Lung (tissue), 17 donors: ENCODE measurements at places on chromosomes 11 and 22.

GRCh38 chr11:80255021-80255420, 814.2 kb upstream of the TENM4 start:
- no peak overlapping the region for H3K4me3 ChIP-seq
- H3K27me3 ChIP-seq, result no peaks in the 10 kb centered on the region
- no peak overlapping the region for H3K27ac ChIP-seq
- no peaks in the 10 kb centered on the region for H3K36me3 ChIP-seq

- H3K4me1 ChIP-seq, result peaks cover 17% of the 10 kb centered on the region
- H3K27ac ChIP-seq, result no peak overlapping the region
- no peak for DNase-seq
- H3K36me3 ChIP-seq, result no peaks in the 10 kb centered on the region
Observed at GRCh38 chr11:2310073-2310785, 8.4 kb downstream of the TSPAN32 start.

DNA sequence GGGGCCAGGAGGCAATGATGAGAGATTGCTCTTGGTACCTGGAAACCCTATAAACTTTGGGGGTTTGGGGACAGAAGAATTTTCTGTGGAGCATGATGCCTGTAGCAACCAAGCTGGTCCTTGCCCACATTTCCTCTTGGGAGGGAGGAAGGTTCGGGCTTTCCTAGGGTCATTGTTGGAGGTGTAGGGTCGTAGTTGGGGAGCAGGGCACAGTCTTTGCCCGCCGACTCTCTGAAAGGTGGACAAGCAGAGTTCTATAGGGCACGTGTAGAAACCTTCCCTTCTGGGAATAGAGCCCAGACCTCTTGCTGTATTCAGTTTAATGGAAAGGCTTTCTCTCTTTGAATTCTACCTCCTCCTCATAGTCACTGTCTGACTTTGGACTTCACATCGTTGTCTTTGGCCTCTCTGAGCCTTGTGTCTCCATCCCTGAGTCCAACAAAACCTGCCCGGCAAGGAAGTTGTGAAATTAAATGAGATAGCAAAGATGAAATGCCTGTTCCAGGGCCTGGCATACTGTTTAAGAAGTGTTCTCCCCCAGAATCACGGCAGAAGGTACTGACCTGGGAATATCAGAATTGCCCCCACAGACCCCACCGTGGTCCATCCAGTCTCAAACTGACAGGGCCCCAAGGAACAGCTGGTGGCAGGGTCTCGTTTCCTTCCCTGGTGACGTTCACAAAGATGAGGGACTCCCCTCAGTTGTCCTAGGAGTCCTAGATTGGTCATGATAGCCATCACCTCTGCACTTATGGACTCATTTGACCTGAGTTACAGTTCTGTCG, 1.6 kb downstream of the PRDM11 start:
- H3K4me1 ChIP-seq, result peaks cover 16% of the 10 kb centered on the region
- DNase-seq, result no peak
- H3K36me3 ChIP-seq, result no peaks in the 10 kb centered on the region
- H3K27ac ChIP-seq, result peak overlapping the region; percentile 91

GRCh38 chr22:17941471-17942406, 82.6 kb downstream of the MICAL3 start:
- peak; percentile 42 for DNase-seq
- peaks cover 65% of the 10 kb centered on the region for H3K4me1 ChIP-seq
- H3K4me3 ChIP-seq, result no peak overlapping the region
- H3K36me3 ChIP-seq, result no peaks in the 10 kb centered on the region

GRCh38 chr22:29559030-29559429, 5.5 kb upstream of the THOC5 start:
- no peak overlapping the region for H3K27ac ChIP-seq
- DNase-seq, result no peak
- H3K36me3 ChIP-seq, result peaks cover 35% of the 10 kb centered on the region
- H3K4me1 ChIP-seq, result no peaks in the 10 kb centered on the region
- H3K4me3 ChIP-seq, result no peak overlapping the region

DNA sequence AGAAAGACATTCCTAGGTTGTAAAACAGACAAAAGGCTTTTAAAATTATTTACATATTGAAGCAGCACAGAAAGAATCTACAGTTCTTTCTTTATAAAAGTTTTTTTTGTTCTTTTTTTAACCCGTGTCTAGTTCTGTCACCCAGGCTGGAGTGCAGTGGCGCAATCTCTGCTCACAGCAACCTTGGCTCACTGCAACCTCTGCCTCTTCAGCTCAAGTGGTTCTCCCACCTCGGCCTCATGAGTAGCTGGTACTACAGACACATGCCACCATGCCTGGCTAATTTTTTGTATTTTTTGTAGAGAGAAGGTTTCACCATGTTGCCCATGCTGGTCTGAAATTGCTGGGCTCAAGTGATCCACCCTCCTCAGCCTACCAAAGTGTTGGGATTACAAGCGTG, 3.8 kb upstream of the INCENP start:
- DNase-seq, result peak; percentile 83
- H3K27me3 ChIP-seq, result no peaks in the 10 kb centered on the region
- H3K36me3 ChIP-seq, result no peaks in the 10 kb centered on the region
- no peak overlapping the region for H3K4me3 ChIP-seq
- no peak overlapping the region for H3K27ac ChIP-seq
